ENCODE measurements at places on chromosomes 7 and 10. TPM values are rescaled to one million over a fixed set of nuclear protein-coding genes. Genes with fewer than 3 reads are reported as not detected.

- DNase-seq, result no peak
Observed at GRCh38 chr10:118193642-118194041, 146.9 kb upstream of the RAB11FIP2 start.

- DNase-seq, result no peak
Observed at GRCh38 chr7:11758627-11759111, 73.3 kb downstream of the THSD7A start.

GRCh38 chr7:150854066-150855000 lies 2.0 kb downstream of the AOC1 start:
- no peak for DNase-seq

DNA sequence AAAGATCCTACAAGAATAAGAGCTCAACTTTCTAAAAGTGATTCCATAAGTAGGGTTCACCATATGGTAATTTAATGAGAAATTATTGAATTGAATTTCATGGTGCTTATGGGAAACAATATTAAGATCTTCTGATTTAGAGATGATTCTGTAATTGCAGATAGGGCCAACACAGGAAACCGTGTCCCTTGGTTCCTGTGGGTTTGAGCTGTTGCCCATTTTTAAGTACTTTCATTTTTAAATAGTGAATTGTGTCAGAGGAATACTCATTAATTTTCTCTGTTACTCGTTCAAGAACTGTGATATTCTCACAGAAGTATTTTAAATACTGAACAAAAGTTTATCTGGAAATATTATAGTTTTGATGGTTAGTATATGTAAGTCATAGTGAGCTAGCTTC lies 129.2 kb downstream of the SRI start:
- no peak for DNase-seq

- DNase-seq, result no peak
Observed at GRCh38 chr7:113491305-113491704, 373.0 kb upstream of the SMIM30 start.

GRCh38 chr7:152956006-152956405 lies 196.5 kb downstream of the ACTR3B start:
- DNase-seq, result no peak

- DNase-seq, result no peak
Observed at GRCh38 chr10:125442856-125443540, 240.0 kb downstream of the TEX36 start.

- DNase-seq, result no peak
Observed at GRCh38 chr7:74206589-74207120, 3.2 kb upstream of the LAT2 start.

- DNase-seq, result no peak
Observed at GRCh38 chr7:144454-144826, 47.9 kb upstream of the FAM20C start.

DNA sequence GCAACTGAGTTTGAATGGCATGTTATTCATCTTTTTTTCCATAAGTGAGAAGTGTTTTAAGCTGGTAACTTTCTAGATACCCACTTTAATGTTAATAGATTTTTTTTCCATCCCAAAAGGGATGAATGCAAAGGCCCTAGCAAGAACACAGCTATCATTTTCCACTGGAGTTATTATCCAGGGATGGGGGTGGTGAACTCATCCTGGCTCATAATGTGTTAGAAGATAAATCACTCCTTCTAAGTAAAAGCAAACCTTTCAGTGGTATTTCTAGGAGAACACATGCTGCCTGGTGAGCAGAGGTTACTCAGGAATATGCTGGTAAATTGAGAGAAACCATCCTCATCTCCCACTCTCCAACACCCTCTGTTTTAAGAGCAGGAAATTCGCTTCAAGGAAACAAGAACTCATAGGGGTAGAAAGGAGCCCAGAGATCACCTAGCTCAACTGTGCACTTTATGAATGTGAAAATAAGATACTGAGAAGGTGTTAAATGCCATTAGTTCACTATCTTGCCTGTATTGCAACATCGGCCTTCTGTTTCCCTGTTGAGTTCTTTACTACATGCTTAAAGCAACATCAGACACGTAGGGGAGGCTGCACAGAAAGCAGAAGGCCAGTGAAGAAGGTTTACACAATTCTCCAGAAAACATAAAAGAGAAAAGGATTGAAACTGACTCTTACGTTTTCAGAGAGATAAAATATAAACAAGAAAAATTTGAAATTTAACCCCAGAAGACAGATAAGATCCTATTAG lies 264.0 kb upstream of the PRKCQ start:
- no peak for DNase-seq

GRCh38 chr10:12416344-12417050 lies 67.2 kb downstream of the CAMK1D start:
- DNase-seq, result no peak

- DNase-seq, result no peak
Observed at GRCh38 chr10:73780966-73781365, 882 bp upstream of the CHCHD1 start.

The WNT2 gene
- not detected for total RNA-seq

The C10orf53 gene
- not detected for total RNA-seq

The TMEM196 gene
- not detected for total RNA-seq

The CALN1 gene
- not detected for total RNA-seq

The NKX2-3 gene
- not detected for total RNA-seq

The VAX1 gene
- total RNA-seq, result not detected

The LYZL1 gene
- not detected for total RNA-seq

Data from epithelial cell of proximal tubule (primary cell).